Activated T-cell treated with anti-CD3 and anti-CD28 coated beads, Interleukin-2, amount 50 U/mL, for 72 hours (primary cell): ENCODE measurements at places on chromosomes 16 and 17. TPM values are rescaled to one million over a fixed set of nuclear protein-coding genes. Genes with fewer than 3 reads are reported as not detected.

The SPATA33 gene
- total RNA-seq, result 10.0 TPM

The RNF112 gene
- total RNA-seq, result 1.6 TPM

The CORO1A gene
- total RNA-seq, result 843 TPM

The OXLD1 gene
- total RNA-seq, result 49.1 TPM

The MYH3 gene
- 4.6 TPM for total RNA-seq

The CYB561 gene
- 4.7 TPM for total RNA-seq

The ABCA3 gene
- total RNA-seq, result 13.7 TPM

The CCT6B gene
- 3.4 TPM for total RNA-seq

The SBK1 gene
- total RNA-seq, result 7.0 TPM

The KRT27 gene
- total RNA-seq, result not detected

The TBC1D3G gene
- total RNA-seq, result not detected

DNA sequence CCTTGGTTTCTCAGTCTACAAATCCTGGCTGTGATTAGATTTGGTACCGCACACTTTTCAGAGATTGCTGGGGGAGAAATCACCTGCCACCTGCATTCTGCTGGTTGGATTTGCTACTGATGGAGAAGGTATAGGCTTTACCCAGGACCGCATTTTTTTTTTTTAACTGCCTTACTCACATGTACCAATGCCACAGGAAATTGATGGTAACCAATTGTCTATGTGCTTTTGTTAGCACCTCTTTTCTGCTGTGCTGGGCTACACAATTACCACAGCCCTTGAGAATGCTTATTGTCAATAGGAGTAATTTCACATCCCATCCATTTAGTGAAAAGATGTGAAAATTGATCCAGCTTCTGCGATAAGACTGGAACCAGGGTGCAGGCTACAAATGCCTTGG is 74.4 kb upstream of the TANC2 start:
- no peak for DNase-seq

DNA sequence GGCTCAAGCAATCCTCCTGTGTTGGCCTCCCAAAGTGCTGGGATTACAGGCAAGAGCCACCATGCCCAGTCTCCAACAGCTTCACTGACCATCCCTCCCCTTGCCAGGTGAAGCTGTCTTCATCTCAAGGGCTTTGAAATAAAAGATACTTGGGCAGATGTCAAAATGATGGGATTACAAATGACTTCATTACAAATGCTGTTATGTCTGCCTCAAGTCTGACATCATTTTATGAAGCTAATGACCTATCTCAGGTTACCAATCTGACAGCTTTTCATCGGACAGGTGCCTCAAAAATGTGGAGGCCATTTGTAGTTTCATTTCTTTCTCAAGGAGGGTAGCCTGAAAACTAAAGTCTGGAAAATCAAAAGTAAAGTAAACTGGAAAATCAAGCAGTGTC is 323.7 kb upstream of the TBX2 start:
- no peak for DNase-seq

GRCh38 chr16:62038225-62038624 is 2.0 kb upstream of the CDH8 start:
- no peak for DNase-seq

- no peak for DNase-seq
Measured at GRCh38 chr17:80775863-80776262, 215.8 kb upstream of the CHMP6 start.

DNA sequence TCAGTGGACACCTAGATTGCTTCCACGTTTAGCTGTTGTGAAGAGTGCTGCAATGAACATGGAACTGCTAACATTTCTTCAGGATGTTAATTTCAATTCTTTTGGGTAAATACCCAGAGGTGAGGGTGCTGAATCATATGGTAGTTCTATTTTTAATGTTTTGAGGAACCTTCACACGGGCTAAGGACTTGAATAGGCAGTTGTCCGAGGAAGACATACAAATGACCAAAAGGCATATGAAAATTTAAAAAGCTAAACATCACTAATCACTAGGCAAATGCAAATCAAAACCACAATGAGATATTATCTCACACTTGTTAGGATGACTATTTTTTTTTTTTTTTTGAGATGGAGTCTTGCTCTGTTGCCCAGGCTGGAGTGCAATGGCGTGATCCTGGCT is 173.3 kb downstream of the PRKCB start:
- DNase-seq, result no peak

DNA sequence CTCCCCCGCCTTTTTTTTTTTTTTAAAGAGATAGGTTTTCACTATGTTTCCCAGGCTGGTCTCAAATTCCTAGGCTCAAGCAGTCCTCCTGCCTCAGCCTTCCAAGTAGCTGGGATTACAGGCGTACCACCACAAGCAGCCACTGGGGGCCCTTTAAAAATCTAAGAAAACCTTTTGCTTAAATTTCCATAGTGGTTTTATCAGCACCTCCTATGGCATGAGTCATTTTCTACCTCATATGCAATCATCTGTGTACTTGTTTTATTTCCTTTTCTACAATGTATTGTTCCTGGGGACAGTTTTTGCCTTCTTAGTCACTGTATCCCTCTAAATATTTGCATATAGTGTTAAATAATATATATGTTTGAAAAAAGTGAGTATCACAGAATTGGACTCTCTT is 29.2 kb downstream of the GNA13 start:
- DNase-seq, result peak; percentile 65

DNA sequence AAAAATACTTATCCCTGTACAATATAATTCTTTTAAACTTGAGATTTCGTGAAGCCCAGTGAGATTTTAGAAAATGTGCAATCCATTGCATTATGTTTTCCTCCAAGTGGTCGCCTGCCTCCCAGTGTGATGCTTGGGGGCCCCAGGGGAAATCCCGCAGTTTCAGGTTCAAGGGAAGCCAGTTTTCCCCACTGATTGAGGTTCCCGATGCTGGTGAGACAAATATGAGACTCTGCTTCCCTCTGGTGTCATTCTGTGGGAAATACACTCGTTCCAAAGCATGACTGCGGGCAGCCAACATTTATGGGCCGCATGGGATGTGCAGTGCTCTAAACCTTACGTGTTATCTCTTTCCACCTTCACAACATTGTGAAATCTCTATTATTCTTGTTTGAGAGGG is 200.8 kb downstream of the PRKCB start:
- DNase-seq, result peak; percentile 22

DNA sequence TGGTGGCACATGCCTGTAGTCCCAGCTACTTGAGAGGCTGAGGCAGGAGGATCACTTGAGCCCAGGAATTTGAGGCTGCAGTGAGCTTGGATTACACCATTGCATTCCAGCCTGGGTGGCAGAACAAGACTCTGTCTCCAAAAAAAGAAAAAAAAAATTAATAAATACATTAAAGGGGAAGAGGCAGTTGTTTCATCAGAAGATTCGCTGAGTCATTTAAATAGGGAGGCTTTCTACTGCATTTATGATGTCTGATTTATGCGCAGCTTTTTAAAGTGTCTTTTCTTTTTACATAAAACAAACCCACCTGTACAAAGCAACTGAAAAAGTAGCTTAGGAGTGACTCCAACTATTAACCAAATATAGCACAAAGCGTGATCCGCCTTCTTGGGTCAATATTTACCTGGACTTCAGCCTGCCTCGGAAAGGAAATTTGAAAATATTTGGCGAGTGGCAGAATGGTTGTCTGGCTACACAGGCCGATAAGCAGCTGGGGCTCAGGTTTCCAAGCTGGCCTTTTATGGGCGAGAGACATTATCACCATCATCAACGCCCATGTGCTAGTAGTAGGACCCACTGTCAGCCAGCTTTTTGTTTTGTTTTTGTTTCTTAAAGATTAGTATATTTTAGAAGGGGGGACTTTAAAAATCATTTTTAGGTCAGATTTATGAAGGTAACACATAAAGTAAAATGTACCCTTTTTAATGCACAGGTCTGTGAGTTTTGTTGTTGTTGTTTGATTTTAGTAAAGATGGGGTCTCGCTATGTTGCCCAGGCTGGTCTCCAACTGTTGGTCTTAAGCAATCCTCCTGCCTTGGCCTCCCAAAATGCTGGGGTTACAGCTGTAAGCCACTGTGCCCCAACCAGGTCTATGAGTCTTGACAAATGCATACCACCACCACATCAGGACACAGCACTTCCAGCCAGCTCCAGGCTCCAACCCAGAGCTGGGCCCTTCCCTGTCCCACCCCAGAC is 42.5 kb upstream of the RASD1 start:
- DNase-seq, result no peak

- DNase-seq, result no peak
Measured at GRCh38 chr17:20281860-20282259, 185.5 kb downstream of the LGALS9B start.

- no peak for DNase-seq
Measured at GRCh38 chr17:75478508-75478907, 22.1 kb downstream of the TMEM94 start.

- DNase-seq, result no peak
Measured at GRCh38 chr16:89845417-89845816, 17.1 kb downstream of the SPIRE2 start.

- no peak for DNase-seq
Measured at GRCh38 chr16:5377280-5377898, 279.8 kb upstream of the EEF2KMT start.

- DNase-seq, result no peak
Measured at GRCh38 chr17:41959336-41960095, 7.1 kb upstream of the CNP start.

GRCh38 chr17:74192950-74193781 is 10.3 kb upstream of the RPL38 start:
- no peak for DNase-seq

GRCh38 chr16:63337264-63337663 is 1301.0 kb upstream of the CDH8 start:
- DNase-seq, result no peak

DNA sequence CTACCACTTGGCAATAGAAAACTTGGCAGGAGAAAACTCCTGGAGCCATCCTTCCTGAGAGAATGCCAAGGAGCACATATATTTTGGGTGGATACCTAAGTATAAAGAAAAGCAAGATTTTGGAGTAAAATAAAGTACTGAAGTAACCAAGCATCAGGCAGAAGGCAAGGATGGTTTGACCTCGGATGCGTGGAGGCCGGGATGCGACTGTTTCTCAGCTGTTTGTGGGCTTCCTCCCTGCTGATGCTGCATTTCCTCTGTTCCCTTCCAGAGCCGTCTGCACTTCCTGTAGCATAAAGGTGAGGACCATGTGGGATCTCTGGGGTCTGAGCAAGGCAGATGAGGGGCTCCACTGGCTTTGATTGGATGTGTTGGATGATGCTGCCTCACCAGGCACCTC is 5.5 kb upstream of the TCF25 start:
- DNase-seq, result no peak

DNA sequence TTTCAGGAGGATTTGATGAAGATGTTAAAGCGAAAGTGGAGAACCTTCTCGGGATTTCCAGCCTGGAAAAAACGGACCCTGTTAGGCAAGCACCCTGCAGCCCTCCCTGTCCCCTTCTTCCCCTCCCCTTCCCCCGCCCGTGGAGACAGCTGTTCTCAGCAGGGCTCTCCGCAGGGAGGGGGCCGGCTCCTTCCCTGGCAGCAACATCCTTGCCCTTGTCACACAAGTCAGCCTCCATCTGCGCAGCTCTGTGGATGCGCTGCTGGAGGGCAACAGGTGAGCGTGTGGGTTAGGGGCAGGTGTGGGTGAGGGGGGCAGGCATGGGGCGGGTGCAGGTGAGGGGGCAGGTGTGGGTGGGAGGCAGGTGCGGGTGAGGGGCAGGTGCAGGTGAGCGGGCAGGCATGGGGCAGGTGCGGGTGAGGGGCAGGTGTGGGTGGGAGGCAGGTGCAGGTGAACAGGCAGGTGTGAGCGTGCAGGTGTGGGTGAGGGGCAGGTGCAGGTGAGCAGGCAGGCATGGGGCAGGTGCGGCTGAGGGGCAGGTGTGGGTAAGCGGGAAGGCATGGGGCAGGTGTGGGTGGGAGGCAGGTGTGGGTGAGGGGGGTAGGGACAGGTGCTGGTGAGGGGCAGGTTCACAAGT is 9.4 kb downstream of the CYBC1 start:
- no peak for DNase-seq

DNA sequence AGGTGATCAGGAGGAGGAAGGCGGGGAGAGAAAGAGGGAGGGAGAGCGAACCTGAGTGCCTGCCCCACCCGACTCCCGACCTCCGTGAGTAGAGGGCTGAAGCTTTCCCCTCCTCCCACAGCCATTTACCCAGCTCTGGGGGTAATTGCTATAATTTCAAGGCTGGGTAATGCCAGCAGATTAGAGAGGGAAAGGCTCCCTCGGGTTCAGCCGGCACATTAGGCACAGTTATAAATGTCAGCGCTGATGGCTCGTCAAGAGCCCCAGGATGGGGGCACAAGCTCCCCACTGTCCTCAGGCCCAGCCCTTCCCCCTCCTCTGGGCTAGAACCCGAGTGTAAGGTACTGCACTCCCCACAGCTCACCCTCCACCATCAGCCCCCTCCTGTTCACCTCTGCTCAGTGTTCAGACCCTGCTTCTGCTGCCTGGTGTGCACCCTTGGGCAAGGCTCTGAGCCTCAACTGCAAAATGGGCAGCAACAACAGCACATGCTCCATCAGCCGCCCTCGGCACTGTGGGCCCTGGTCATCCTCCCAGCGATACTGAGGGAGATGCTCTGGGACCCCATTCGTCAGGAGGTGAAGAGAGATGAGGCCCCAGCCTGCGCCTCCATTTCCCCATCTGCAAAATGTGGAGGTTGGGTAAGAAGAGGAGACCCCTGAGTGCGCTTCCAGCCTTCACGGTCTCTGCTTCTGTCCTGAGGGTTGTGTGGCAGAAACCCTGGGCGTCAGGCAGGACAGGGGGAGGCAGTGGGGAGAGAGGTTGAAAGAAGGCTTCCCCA is 77.2 kb downstream of the NT5M start:
- no peak for DNase-seq

- DNase-seq, result peak; percentile 97
Measured at GRCh38 chr17:75046407-75047289, at the start of the genes ATP5PD and KCTD2. Gene ATP5PD (minus strand): TSS chr17:75046969. CDS start chr17:75042650, 4,319 bp downstream. Gene KCTD2 (plus strand): TSS chr17:75047225. CDS start chr17:75047251, 26 bp downstream.

DNA sequence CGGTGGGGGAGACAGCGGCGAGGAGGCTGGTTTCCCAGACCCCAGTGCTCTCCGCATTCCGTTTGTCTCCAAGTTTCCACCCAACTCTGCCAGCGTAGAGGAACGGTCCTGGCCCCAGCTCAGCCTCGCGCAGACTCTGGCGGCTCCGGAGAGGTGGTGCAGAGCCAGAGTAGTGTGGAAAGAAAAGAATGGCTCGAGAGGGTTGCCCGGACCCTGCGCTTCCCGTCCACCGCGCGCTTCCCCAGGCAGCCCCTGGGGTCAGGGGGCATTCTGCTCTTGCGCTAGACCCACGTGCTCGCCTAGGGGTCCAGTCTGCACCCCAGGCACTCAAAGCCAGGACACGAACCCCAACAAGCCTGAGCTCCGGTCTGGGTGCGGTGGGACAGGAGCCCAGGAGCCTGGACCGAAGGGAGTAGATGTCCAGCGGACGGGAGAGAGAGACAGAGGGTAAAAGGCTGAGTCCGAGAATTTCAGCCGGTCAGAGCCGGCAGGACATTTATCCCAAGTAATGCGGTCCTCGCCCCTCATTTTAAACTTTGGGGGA is 3.8 kb downstream of the PMP22 start:
- no peak for DNase-seq

- no peak for DNase-seq
Measured at GRCh38 chr17:45046537-45047125, 4.8 kb downstream of the DCAKD start.

DNA sequence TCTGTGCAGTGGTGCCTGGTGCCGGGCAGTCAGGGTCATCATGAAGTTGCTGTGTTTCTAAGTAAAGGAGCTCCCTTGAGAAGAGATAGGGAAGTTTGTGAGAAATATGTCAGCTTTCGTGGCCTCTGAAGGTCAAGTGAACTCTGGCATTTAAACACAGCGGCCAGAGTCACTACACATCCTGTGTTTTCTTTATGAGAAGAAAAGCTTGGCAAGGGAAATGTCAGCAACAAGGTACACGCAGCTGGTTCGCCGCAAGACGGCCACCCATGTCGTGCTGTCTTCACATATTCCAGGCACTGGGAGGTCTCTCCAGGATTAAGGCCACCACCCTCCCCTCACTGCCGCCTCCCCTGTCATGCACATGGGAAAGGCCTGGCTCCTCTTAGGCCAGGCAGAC is 33.2 kb upstream of the PEMT start:
- DNase-seq, result no peak

GRCh38 chr16:85562093-85562786 is 50.9 kb upstream of the GSE1 start:
- no peak for DNase-seq
